ENCODE measurements at places on chromosomes 5 and 9.
A peak's percentile ranks its signal among the peaks of the same experiment; 100 is the strongest.

- DNase-seq = no peak
These were observed 18.3 kb upstream of the MUSK start for GRCh38 chr9:110650261-110650660.

DNA sequence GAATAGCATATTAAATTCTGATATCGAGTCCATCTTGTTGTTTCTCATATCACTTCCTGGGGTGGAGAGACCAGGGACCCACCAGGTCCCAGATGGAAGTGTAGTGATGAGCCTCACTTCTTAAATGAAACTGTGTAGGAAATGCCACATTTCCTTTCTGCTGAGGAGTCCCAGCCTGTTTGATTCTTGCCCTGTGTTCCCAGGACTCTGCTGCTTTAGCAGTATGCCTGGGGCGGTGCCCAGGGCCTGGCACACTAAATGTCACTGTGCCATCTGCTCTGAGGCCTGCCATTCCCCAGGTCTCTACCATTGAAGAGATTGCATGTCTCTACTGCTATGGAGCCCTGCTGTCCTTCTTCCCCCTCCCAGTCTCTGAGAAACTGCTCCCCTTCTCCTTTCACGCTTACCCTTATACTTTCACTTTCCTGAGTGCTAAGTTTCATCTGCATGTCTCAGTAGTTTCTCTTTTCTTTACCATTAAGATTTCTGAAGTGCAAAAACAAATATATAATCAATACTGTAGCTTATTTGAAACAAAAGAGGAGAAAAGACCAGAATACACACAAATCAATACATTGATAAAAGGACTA, 260.4 kb downstream of the GABRB2 start:
- DNase-seq = no peak

DNA sequence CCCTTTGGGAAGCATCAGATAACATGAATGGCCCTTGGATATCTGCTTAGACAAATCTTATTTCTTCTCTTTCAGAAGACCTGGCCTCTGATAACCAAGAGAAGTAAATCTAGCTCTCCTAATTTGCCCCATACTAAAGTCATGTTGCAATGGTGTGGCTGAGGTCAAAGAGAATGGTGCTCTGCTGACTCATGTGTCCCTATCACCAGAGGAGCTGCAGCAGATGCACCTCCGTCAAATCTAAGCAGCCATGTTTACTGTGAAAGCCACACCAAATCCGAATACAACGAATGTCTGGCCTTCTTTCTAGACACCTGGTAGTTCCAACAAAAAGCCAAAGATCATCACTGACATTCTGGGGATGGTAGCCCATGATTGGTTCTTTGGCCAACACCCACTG, 23.2 kb downstream of the RETREG1 start:
- DNase-seq = no peak

DNA sequence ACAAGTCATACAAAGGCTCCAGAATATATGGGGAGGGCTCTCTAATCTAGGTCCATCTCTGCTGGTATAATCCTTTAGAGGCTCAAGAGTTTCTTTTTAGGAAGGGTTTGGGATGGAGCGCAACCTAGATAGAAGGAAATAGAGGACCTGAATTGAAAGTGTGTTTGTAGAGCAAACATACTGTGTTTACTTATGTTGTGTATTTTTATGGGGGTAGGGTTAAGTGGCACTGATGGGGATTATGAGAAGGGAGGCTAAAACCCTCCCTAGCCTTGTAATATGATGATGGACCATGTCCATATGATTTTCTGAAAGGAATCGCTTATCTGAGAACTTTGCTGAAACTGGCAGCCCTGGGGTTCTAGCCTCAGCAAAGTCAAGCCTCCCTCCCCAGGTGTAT, 4.4 kb upstream of the ELL2 start:
- DNase-seq = no peak

DNA sequence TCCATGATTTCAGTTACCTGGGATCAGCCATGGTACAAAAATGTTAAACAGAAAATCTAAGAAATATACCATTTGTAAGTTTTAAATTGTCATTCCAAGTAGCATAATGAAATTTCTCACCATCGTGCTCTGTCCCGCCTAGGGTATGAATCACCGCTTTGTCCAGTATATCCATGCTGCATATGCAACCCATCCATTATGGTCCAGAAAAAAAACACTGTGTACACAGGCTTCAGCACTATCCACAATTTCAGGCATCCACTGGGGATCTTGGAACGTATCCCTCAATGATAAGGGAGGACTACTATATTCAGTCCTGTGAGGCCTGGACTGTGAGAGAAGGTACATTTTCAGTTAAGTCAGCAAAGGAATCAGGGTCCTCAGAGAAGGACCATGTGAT, 37.6 kb upstream of the HNRNPA0 start:
- no peak for DNase-seq

GRCh38 chr9:84424931-84425330, 84.4 kb upstream of the SLC28A3 start:
- no peak for DNase-seq

GRCh38 chr9:109894921-109895758, 115.1 kb downstream of the PALM2AKAP2 start:
- DNase-seq = no peak

DNA sequence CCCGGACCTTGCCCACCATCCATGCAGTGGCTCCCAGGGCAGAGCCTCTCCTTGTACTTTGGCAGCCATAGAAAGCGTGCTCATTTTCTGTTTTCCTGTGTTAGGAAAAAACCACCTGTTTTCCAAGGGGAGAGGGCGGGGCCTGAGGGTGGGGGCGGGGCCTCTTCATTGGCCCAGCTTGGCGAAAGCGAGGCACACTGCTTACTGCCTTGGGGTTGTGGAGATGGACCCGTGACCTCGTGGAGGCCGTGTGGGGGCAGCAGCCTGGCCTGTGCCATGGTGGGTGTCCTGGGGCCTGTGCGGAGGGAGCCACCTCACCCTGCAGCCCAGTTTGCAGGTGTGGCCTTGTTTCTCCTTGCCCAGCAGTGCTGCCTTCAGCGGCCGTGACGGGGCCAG, 4.4 kb upstream of the TOR4A start:
- peak; percentile 47 for DNase-seq

DNA sequence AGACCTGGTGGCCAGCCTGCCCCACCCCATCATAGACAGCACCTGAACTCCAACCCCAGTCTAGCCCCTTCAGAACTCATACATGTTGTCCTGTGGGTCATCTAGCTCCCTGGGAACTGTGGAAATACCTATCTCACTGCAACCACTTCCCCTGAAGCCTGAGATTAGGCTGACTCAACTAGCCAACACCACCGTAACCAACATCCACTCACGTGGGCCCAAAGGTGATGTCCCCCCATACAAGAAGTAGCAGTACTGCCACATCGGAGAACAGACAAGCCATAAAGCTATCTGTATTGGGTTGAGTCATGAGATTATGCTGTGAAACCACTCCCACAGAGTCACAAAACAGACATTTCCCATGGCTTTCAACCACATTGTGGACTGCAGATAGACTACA, 46.6 kb downstream of the OSMR start:
- no peak for DNase-seq

GRCh38 chr9:80467632-80468031, 895.9 kb downstream of the TLE4 start:
- DNase-seq = no peak

- no peak for DNase-seq
These were observed 430.9 kb downstream of the IRX2 start for GRCh38 chr5:2320611-2321010.

DNA sequence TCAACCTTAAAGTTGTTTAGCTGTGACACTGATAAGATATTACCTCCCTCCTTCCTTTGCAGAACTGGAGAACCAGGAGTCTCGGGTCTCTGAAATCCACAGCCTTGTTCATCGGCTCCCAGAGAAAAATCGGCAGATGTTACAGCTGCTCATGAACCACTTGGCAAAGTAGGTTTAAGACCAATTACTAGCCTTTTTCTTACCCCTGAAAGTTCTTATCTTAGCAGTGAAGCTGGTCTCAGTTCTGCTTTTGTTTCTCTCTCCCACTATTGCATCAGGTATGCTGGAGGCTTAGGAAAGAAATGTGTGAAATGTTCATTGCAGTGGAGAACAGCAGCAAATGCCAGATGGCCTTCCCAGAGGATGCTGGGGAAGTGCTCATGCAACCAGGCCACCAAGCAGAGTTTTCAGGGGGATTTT, 287.4 kb downstream of the ARHGAP26 start:
- no peak for DNase-seq

GRCh38 chr5:158670201-158670600, 429.5 kb downstream of the EBF1 start:
- DNase-seq = no peak

GRCh38 chr5:113172231-113172826, 195.7 kb downstream of the DCP2 start:
- no peak for DNase-seq

DNA sequence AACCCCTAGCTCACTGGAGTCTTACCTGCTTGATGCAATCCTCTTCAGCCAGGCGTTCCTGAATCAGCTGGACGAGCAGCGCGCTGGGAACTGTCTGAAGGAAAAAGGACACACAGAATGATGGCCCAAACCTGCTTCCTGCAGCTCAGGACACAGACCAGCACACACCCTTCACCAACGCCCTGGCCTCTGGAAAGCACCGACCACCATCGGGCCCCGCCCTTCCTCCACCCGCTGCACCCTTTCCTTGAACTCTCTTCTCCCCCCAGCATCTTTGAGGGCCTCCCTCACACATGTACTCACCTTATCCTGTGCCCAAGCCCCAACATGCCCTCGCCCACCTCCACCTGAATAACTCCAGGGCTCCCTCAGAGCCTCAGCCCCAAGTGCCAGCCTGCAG, 23.3 kb downstream of the AK8 start:
- no peak for DNase-seq

DNA sequence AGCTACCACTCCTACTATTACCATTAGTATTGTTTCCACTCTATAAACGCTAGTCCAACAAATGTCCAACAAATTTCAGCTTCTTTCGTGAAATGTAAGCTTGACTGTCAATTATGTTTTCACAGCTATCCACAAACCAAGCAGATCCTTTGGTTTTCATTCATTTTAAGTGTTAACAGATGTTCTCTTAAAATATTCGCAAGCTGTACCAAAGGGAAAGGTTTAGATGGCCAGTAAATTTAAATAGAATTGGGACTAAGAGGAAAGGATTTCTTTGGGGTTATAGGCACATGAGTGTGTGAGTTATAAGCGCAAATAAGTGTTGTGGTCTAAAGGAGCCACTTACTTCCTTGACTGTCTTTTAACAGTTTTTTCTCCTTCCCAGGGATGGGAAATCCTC, 136.8 kb upstream of the ADRA1B start:
- DNase-seq = no peak

- no peak for DNase-seq
These were observed 41.7 kb upstream of the LRRC19 start for GRCh38 chr9:27047136-27047535.

GRCh38 chr9:115144706-115145105, 26.7 kb upstream of the TNC start:
- no peak for DNase-seq

DNA sequence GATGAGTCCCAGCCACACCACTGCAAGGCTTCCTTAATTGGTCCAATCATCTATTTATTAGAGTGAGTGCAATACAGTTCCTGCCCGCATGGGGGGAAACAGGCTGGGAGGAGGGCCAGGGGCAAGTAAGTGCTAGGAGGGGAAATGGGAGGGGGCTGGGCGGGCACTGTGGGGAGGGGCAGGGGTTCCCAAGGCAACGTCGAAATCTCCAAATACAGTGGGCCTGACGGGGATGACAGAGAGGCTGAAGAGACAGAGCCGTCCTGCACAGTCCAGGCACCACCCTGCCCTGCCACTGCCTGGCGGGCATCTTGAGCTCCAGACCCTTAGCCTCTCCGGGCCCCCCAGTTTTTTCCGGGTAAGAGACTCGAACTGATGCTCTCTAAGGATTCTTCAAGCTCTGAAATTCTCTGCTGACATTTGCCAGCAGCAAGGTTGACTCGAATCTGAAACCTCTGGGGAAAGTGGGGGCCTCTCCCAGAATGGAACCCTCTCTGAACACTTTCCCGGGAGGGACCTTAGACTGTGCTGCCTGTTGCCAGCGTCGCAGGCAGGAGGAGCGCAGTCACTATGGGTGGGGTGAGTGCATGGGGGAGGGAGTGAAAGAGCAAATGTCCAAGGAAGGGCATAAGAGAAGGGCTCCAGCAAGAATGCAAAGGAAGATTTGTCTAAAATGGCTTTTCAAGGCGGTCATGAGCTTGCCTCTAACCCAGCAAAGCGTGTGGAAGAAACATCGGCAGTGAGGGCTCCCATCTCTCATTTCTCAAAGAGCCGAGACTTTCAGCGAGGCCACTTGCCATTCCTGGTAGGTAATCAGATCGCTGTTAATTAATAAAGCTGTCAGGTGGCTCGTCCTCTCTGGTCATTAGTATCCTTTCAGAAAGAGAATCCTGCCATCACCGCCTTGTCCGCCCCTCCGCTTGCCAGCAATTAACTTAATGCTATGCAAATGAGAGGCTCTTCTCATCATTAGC, 99.0 kb downstream of the GTF3C4 start:
- DNase-seq = peak; percentile 82

GRCh38 chr5:110339399-110339798, 387.1 kb downstream of the TMEM232 start:
- DNase-seq = no peak

DNA sequence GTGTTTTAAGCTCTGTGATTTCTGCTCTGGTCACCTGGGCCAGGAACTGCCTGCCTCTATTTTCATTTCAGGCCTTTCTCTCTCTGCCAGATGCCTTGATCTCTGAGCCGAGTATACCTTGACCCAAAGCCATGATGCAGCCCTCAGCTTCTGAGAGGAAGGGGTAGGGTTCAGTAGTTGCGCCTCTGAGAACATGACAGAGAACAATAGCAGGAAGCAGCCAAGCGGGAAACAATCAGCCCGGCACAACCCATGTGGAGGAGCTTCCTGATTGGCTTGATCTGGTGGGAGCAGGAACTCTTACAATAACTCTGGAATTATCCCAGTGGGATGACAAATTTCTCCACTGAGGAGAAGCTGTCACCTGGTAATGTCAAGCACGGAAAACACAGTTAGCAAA, 127.4 kb downstream of the PALM2AKAP2 start:
- DNase-seq = no peak

GRCh38 chr9:110069326-110070248, 138.4 kb downstream of the C9orf152 start:
- no peak for DNase-seq

- peak; percentile 35 for DNase-seq
These were observed 1018.4 kb upstream of the ARRDC3 start for GRCh38 chr5:92401492-92401891.

DNA sequence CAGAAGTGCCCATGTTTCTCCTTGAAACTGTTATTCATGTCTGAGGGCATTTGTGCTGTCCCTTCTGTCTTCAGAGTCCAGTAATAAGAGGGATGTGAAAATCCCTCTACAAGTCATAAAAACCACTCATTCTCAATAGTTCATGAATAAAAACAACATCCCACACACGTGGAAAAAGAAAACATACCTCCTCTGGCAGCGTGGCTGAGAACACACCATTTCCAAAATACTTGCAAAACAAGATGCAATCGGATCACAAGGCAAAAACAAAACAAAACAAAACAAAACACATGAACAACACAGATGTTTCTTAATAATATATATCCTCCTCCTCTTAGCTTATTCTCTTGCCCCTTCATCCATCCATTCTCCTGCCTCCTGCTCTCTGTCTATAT, 71.0 kb upstream of the EQTN start:
- no peak for DNase-seq

GRCh38 chr5:37248421-37248969, 681 bp downstream of the CPLANE1 start:
- DNase-seq = no peak
